ENCODE measurements at places on chromosomes 13 and 19.

DNA sequence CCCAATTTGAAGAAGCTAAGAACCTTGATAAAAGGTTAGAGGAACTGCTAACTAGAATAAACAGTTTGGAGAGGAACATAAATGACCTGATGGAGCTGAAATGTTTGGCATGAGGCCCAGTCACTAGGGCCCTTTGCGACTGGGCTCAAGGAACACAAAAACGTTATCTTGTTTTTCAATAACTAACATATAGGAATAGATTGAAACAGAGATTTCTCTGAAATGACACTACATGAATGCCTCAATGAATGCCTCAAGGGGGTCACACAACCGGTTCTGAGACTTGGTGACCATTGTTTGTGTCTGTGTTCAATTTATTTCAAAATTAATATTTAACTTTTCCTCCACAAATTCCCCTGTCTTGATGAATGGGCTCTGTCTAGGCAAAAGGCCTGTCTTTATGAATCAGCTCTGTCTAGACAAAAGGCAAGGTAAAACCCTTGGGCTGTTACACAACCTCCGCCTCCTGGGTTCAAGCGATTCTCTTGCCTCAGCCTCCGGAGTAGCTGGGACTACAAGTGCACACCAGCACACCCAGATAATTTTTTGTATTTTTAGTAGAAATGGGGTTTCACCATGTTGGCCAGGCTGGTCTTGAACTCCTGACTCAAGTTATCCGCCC lies 932 bp upstream of the ZNF486 start:
- no peak for DNase-seq

- no peak for DNase-seq
Observed at GRCh38 chr13:74761801-74762757, 627.9 kb upstream of the KLF12 start.

GRCh38 chr13:91304741-91305140 lies 42.7 kb upstream of the MIR17HG start:
- DNase-seq, result no peak

GRCh38 chr13:58574791-58575190 lies 943.2 kb downstream of the PCDH17 start:
- DNase-seq, result no peak

DNA sequence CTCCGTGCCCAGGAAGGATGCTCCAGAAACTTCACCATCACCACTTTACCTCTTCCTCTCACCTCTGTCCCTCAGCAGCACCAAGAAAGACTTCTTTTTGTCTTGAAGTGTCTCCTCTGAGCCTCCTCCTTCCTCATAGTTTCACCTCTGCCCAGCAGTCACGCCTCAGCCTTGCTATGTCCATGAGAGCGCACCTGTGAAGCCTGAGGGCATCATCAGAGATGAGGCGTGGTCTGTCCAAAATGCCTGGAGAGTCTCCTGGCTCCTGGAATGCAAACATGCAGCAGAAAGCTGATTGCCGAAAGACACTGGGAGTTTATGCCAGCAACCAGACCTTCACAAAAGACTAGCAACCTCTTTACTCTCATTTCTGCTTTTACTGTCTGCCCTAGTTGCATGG lies 336.6 kb downstream of the TEX29 start:
- no peak for DNase-seq

DNA sequence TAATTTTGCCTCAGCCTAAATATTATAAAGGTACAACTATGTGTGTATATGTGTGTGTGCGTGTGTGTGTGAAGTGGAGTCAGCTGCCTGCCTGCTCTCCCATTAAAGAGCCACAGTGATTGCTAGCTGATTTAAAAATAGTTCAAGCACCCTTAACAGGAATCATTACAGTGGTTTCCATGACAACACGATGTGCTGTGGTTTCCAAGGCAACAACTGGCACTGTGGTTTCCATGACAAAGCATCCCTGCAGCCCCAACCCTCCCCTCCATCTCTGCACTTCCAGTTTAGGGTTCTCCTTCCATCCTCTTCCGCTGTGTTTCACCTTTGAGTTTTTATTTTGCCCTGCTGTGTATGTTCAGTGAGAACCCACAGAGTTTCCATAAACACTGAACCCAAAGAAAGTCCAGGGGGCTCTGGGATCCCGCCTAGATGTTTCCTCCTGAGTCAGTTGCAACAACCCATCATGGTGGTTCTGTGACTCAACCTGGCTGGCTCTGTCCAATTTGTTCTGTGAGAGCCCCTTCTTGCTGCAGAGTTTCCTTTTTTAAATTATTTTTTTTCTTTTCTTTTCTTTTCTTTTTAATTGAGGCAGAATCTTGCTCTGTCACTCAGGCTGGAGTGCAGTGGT lies 7.1 kb upstream of the PNMA8A start:
- no peak for DNase-seq

DNA sequence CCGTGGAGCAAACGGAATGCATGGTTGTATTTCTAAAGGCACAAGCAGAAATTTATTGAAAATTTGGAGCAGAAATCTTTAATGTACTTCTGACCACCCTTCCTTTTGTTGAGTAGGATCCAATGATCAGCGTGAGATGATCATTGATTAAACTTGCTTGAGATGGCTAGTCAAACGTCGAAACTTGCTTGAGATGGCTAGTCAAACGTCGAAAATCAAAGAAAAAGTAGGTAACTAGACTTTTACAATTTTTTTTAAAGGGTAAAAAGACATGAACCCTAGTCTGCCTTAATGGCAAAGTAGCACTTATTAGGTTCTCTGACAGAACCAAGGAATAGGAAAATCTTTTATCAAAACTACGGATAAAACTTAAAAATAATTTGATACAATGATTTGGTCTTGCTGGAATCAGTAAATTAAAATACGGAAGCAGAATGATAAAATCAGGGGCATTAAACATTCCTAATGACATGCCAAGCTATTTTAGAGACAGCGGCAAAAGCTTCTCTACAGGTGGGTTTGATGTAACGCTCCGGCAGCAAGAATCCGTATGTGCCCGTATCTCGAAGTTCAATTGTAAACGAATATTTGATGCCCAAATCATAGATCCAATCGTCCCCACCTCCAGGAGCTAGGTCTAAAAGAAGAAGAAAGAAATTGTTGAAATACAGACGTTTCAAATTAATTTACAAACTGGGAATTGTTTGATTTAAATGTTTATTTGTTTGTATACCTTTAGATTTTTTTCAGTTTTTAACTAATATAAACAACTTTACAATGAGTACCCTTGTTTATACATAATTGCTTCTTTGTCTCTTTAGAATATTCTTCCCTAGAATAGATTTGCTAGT lies 841 bp upstream of the ZC3H13 start:
- no peak for DNase-seq

DNA sequence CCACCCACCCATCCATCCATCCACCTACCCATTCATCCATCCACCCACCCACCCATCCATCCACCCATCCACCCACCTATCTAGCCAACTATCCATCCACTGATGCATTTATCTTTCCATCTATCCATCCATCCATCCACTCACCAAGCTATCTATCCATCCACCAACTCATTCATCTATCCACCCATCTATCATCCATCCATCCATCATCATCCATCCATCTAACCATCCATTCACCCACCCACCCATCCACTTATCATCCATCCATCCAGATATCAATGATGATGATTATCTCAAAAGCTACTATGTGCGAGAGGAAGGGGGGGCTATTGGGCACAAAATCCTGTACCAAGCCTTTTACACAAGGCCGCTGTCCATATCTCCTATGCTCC lies 5.5 kb downstream of the YIF1B start:
- DNase-seq, result no peak

GRCh38 chr13:22047082-22047784 lies 376.4 kb downstream of the FGF9 start:
- no peak for DNase-seq

- DNase-seq, result no peak
Observed at GRCh38 chr13:43744261-43745031, 42.3 kb downstream of the ENOX1 start.

DNA sequence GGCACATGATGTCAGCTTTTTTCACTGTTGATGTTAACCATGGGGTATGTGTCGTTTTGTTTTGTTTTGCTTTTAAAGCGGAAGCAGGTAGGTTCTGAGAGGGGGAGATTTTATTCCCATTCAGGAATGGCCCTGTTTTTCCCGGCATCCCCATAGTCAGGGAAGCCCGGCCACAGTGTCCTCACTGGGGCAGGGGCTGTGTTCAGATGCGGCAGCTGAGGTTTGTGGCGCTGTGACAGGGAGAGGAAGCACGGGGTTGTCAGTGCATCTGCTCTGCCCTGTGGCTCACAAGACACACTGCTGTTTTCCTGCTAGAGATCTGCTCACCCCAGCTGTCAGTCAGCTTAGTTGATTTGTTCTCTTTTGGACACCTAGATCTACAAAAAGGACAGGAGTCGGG lies 27.6 kb downstream of the ANKRD27 start:
- DNase-seq, result no peak

- no peak for DNase-seq
Observed at GRCh38 chr13:58032676-58033460, 401.3 kb downstream of the PCDH17 start.

DNA sequence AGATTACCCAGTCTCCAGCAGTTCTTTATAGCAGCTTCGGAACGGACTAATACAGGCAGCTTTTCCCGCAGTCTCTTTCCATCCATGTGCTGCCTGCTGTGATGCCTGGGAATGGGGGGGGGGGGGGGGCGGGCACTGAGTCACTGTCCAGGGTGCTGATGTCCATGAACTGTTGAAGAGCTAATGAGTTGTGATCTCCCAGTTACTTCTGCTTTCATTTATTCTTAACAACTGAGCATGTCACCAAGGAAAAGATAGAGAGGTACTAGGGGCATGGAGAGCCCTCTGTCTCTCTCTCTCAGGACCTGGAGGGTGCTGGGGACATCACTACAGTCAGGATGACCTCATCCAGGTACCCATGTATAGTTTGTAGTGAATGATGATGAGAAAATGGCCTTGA lies 20.3 kb upstream of the CEACAM1 start:
- no peak for DNase-seq

DNA sequence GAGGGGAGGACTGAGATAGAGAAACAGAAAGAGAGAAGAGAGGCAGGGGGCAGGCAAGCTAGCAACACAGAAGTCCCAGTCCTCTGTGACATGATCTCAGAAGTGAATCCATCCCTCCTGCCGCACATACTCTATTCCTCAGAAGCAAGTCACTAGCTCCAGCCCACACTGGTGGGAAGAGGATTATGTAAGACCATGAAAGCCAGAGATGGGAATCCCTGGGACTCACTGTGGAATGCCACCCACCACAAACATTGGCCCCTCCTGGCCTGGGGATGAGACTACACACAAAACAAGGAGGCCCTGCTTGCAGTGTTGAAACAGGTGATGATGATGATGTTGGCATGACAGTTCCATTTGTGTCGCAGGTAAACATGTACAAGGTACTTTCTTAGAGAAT lies 419.9 kb downstream of the IRS2 start:
- no peak for DNase-seq

Data from GM18507 (cell line).